Skin of body (tissue), 3 donors: ENCODE measurements at places on chromosomes 4 and X. TPM values are rescaled to one million over a fixed set of nuclear protein-coding genes. Genes with fewer than 3 reads are reported as not detected.

DNA sequence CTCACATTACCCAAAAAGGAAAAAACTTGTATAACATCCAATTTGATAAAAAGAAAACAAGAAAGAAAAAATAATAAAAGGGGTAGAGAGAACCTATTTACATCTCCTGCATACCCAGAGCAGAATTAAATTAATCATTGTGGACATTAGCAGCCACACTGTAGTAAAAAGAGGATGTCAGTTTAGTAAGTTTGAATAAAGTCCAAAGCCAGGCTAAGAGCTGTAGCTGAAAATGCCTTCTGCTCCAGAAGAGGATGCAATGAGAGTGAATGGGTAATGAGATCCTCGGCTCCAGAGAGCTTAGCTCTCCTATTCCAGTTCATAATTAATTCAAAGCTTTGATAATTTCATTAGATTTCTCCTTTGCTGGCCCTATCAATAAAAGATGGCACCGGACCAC is 78.2 kb downstream of the SLC10A7 start:
- no peak for DNase-seq

DNA sequence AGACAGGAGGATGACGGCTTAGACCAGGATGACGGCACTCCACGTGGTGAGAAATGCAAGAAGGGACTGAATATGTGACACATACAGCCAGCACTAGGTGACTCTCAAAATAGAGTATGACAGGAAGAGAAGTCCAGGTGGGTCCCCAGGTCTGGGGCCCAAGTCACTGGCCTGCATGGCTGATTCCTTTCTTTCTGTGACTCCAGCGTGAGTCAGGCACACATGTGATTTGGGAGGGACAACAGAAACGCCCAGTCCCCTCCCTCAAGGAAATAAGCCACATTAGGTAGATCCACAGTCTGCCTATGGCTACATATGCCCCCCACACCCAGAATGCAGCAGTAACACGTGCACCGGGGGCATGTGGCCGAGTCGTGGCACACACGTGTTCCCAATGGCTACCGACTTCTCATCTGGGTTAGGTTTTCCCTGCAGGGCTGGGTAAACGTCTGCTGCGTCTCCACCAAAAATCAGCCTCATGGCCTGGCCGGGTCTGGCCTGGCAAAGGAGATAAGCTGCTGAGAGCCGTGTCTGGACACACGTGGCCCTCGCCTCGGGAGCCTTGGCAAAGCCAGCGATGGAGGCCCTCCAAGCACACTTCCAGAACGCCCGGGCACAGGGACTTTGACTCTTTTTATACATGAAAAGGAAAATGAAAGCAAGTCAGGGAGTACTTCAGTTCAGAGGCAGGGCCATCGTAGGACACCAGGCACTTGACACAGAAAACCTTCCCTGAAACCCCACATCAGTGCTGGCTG is 19.3 kb downstream of the SEL1L3 start:
- DNase-seq, result no peak

DNA sequence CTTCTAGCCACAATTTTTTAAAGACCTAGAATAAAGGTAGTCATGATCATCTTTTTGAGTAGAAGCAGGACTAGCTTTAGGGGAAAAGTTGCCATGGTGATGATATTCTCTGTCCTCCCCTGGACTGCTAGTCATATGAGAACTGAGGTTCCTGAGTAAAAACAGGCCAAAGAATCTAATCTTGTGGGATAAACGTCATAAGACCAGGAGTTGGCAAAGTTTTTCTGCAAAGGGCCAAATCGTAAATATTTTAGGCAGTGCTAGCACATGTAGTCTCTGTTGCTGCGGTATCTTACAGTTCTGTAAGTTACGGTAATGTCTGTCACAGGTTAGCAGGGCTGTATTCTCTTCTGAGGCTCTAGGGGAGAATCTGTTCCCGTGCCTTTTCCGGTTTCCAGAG is 3.4 kb downstream of the PRPS2 start:
- no peak for DNase-seq

- DNase-seq, result no peak
These were observed 15.6 kb upstream of the SLC2A9 start for GRCh38 chr4:10036807-10037342.

Gene SCARB2
- total RNA-seq, result 129 TPM

GRCh38 chr4:149702414-149703293 is 113.0 kb downstream of the IQCM start:
- no peak for DNase-seq

Gene VCX3B
- total RNA-seq, result not detected

DNA sequence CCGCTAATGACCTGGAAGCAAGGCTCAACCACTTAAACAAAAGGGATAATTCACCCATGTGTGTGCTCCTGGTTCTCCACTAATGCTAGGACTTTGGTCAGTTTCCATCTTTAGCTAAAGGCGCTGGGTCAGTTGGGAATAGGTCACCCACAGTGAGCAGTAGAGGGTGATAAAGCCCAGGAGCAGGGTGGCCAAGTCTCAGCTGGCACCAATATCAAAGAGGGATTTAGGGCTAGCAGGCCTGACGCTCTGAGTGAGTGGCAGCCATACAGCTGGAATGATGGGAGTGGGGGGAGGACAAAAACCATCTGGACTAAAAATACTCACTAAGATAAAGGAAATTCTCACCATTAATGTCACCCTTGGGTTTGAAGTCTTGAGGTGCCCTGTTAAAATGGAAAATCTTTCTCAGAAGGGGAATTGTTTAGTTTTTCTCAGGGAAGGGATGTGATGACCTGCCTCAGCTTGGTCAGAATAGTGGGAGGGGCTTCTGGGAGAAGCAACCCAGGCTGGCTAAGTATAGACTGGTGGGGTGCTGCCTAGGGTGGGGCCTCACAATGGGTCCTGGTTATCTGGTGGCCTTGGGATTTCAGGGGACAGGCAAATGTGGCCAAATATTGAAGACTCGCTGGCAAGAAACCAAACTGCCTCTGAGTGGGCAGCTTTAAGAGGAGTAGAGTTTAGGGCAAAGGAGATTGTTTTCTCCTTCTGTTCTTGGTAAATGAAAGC is 47.1 kb downstream of the TSC22D3 start:
- DNase-seq, result no peak

Gene SSX4B
- total RNA-seq, result not detected

Gene GABRG1
- under 0.01 TPM for total RNA-seq

Gene CXCL1
- 1.9 TPM for total RNA-seq

Gene KLHL4
- total RNA-seq, result 3.2 TPM

DNA sequence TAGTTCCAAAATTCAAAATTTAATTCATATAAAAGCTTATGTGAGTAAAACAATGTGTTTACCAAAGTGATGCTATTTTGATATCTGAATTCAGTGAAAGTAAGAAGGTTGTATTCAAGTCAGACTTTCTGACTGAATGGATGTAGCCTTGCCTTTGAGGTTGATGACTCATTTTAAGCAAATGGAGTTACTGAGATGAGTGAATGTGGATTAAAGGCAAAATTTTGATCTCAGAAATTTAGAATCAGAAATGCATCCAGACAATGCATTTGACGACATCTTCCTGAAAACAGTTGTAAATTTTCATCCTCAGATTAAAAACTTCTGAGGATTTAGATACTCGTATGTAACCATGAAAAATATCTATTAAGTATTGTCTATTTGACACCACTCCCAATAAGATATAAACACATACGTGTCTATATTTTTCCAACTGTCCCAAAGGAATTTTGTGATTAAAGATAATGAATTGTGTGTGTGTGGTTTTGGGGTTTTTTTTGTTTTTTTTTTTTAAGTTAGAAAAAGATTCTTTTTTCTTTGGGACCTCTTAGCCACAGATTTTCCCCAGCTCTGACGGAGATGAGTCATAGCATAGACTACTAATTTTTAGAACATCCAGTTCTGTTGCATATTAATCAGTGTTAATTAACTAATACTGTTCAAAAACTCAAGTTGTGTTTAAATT is 34.4 kb downstream of the NFKB1 start:
- no peak for DNase-seq

Gene IL2RG
- total RNA-seq, result 2.6 TPM

DNA sequence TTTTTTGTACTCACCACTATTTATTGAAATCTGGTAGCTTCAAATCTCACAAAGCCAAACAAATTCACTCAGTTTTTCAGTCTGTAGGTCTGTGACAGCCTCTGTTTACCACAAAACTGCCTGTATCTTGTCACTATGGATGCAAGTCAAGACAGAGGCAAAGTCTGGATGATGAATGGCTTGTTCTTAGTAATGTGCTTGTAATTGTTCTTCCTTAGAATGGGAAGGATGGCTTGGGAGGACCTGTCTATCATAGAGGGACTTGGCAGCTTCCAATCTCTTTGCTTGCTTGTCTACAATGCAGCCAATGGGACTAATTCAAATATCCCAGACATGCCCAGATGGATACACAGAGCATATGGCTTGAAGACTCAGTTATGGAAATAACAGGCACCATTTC is 141.2 kb upstream of the SCML1 start:
- DNase-seq, result no peak

- DNase-seq, result no peak
These were observed 1396.6 kb upstream of the PABPC4L start for GRCh38 chr4:135598151-135598550.

DNA sequence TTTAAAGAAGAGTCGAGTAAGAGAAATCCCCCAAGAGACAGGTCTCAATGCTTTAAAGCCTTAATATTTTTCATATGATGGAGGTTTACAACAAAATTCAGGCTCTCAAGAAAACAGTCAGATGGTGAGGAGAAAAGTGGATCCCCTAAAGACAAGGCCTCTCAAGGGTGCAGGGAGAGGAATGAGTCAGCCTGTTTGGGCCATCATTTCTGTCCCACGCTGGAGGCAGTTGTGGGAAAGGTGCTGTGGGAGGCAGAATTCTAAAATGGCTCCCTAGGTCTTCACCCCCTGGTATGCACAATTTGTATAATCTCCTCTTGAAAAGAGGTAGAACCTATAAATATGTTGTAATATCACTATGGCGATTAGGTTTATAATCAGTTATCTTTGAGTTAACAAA is 4.6 kb upstream of the TIFA start:
- no peak for DNase-seq

Gene CHIC1
- 7.7 TPM for total RNA-seq
